Hematopoietic multipotent progenitor cell treated with erythropoietin and hydrocortisone succinate and interleukin-3 and kit ligand, for 17 days (in vitro differentiated cells): ENCODE measurements at places on chromosomes 2 and 18.

- no peak for DNase-seq
Observed at GRCh38 chr18:52869942-52870907, 530.2 kb downstream of the DCC start.

- no peak for DNase-seq
Observed at GRCh38 chr2:171325886-171326585, 107.8 kb downstream of the METTL8 start.

- peak; percentile 8 for DNase-seq
Observed at GRCh38 chr2:177983183-177983788, 89.3 kb downstream of the PDE11A start.

GRCh38 chr2:112000399-112001135, 54.5 kb upstream of the TMEM87B start:
- DNase-seq = no peak
